Activated naive CD4-positive, alpha-beta T cell (primary cell): ENCODE measurements at places on chromosomes 12 and 14.

- DNase-seq, result no peak
Observed at GRCh38 chr12:120183211-120183631, 11.3 kb downstream of the GCN1 start.

DNA sequence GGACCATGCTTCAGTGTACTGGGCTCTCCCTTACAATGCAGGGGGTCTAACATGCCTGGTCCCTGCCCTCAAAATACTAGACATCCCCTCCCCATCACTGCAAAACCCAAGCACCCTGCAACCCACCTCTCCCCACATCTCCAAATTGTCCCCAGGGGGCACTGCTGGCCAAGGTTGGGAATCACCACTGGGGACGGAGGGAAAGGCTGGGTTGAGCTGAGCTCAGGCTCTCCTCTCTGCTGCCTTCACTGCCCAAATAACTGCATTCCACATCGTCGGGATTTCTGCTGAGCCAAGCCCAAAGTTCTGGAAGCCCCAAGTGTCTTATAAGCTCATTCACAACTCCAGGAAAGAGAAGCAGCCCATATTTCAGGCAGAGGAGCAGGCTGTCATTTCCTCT lies 69.6 kb downstream of the NT5DC3 start:
- DNase-seq, result no peak

DNA sequence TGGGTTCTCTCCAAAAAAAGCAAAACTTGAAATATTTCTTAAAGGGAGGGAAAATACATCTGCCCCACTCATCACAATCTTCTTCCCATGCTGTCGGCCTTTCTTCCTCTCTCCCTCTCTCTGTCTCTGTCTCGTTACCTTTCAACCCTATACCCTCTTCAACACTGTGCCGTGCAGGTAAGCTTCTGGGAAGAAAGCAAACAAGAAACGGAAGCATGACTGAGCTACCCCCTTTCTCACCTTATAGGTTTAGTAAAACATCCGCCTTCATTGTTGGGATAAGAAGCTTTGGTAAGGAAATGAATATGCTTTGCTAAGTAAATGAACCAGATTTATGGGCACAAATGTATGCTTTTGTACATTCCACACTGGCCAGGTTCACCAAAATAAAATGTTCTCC lies 63.0 kb downstream of the TMEM30B start:
- no peak for DNase-seq

GRCh38 chr14:36521598-36522345 lies 1.7 kb upstream of the NKX2-1 start:
- no peak for DNase-seq

- no peak for DNase-seq
Observed at GRCh38 chr12:128269181-128269591, 2.2 kb downstream of the TMEM132C start.

- no peak for DNase-seq
Observed at GRCh38 chr12:57126561-57126960, 1.7 kb upstream of the LRP1 start.

DNA sequence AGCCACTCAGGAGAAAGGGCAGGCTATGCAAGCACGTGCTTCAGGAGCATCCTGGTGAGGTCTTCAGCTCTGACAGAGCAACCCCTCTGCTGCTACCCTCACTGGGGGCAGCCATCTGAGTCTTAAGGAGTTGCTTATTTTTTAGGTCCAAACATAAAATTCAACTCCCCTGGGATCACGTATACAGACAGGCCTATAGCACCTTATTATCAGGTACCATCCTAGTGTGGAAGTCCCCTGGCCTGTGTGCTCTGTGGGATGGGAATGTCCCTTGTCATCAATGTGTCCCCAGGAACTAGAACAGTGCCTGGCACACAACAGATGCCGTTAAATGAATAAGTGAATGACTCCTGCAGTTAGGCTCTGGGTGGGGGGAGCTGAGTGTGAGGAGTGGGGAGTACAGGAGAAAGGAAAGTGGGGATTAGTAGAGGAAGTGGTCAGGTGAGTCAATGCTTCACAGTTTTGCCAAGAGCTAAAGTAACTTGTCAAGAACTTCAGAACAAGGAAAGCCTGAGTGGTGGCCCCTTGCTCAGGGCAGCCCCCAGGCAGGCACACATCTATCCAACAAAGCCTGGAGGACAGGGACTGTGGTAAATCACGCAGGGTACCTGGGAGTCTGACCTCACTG lies 33.5 kb downstream of the DAD1 start:
- DNase-seq, result no peak

- no peak for DNase-seq
Observed at GRCh38 chr14:21070610-21071224, 613 bp downstream of the ARHGEF40 start.

GRCh38 chr12:109713187-109714070 lies at the start of gene FAM222A:
TSS of gene FAM222A (plus strand) at chr12:109713825. CDS start at chr12:109744147, 30,322 bp downstream.
- peak; percentile 94 for DNase-seq

GRCh38 chr12:87196321-87196720 lies 832.9 kb downstream of the C12orf50 start:
- DNase-seq, result no peak

DNA sequence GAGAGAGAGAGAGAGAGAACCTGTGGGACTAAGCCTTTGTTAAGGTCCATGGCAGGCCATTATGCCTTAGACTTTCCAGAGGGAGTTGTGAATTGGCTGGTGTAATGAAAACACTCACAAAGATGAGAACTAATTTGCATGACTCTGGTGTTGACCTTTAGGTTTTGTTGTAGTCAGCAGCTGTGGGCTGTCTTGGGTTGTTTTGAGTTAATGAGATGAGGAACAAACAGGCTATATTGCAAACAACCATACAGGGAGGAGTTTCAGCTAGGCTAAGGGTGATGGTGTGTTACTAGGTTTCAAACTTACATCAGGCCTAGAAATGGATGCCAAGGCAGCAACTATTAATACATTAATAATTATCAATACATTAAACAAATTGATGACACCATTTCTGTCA lies 26.3 kb downstream of the ATXN7L3B start:
- DNase-seq, result no peak

DNA sequence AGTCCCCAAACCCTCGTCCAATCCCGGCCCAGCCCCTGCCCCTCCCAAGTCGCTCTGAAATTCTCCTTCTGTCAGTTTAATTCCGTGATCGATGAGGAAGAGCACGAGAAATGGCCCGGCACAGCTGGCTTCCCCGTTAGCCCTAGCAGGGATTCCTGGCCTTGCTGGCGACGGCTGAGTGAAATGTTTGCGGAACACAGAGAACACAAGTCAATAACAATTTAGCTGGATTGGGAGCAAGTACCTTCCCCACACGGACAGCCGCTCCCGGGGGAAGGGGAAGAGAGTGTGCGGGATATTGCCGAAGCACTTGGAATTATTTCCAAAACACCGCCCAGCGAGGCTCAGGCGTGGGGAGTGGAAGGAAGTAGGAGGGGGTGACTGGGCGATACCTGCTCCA lies 134.6 kb downstream of the RBM19 start:
- no peak for DNase-seq

DNA sequence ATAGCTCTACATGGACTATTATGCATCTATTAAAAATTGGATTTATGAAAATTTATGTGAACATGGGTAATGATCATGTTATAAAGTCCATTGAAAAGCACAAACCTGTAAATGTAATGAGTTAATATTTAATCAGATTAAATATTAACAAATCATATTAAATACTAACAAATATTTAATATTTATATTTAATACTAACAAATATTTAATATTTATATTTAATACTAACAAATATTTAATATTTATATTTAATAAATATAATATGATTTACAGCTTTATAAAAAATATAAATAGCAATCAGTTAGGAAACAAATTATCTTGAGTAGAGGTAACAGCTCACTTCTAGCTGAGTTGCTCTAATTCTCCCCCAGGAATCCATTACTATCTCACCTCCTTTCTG lies 758.0 kb upstream of the USP15 start:
- no peak for DNase-seq

- DNase-seq, result no peak
Observed at GRCh38 chr12:109609342-109609741, 35.7 kb downstream of the MVK start.

GRCh38 chr12:96015672-96016071 lies 19.5 kb upstream of the HAL start:
- DNase-seq, result no peak

- DNase-seq, result no peak
Observed at GRCh38 chr14:72845683-72846082, 48.2 kb downstream of the DPF3 start.

GRCh38 chr14:50312734-50313054 lies 570 bp downstream of the DMAC2L start:
- no peak for DNase-seq

GRCh38 chr12:124695861-124696260 lies 128.4 kb upstream of the NCOR2 start:
- DNase-seq, result no peak

DNA sequence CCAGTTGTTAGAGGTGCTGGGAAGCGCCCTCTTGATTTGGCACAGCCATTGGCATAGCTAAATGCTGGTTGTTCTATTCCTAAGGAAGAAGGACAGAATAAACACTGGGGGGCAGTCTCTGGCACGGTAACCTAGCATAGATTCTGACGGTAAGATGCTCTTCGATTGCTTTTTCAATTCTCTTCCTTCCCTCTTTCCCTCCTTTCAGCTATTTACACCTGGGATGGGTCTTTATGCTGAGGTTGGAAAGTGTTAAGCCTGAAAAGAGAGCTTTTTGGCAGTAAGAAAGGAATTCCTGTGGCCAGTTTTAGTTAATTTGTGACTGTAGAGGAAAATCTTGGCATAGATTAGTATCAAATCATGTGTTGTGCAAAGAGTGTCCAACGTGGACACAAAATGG lies 162.8 kb downstream of the SNAPC1 start:
- DNase-seq, result no peak

GRCh38 chr12:122500685-122501488 lies at the start of gene ZCCHC8:
TSS of gene ZCCHC8 (minus strand) at chr12:122500932. CDS start at chr12:122500840, 92 bp downstream.
- DNase-seq, result peak; percentile 92

GRCh38 chr14:91417120-91417982 lies at the start of gene CCDC88C:
TSS of gene CCDC88C (minus strand) at chr14:91417820. CDS start at chr14:91417690, 130 bp downstream.
- DNase-seq, result peak; percentile 73

DNA sequence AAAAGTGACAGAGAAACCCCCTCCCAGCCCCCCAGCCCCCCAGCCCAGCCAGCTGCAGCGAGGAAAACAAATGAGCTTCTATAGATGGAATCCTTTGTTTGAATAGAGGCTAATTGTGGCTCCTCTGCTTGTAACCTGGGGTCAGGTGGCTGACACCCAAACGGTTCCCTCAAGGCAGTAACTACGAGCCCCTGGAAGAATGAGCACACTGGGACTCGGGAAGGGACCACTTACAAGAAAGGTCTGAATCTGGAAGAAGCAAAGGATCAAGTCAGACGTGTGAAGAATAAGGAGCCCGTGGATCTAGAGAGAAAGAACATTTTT lies 108.7 kb upstream of the FUT8 start:
- DNase-seq, result no peak

DNA sequence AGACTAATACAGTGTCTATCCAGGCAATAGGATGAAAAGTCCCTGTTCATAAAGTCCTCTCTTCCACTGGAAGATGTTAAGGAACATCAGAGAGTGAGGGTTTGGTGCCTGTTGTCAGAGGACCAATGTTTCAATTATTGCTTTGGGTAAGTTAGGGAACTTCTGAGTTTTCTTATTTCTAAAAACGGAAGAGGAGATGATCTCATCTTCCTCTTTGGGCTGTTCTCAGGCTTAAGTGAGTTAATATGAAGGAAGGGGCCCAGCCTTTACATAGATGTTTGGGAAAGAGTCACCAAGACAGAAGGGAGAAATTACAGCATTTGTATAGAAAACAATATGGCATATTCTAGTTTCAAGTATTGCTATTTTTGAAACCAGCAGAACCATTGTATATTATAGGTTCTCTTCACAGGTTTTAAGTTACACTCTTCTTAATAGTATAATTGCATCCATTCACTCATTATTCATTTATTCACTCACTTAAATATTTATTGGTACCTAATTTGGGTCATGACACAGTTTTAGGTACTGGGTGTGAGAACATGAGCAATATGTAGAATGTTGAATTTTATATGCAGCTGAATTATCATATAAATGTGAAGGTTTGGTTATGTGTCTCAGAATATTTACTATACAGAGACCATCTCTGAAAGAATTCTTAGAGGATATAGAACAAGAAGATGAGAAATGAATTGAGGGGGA lies 68.5 kb upstream of the LRIG3 start:
- DNase-seq, result no peak

DNA sequence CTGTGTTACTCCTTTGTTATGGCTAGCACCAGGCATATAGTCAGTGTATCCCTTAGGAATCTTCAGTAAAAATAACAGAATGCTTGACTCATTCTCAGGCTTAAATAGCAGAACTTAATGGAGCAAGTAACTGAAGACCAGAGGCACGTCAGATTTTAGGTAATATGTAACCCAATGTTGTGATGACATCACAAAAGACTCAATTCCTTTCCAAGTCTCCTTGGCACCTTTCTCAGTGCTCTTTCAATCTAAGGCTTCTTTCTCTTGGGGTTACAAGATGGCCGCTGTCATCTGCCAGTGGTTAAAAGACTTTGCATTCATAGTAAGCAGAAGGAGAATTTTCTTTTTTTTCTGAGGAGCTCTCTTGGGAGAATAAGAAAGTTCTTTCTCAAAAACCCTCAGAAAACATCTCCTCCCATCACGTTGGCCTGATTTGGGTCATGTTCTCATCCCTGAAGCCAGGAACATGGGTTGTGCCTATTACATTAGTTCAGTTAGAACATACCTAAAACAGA lies 33.4 kb upstream of the DCN start:
- DNase-seq, result no peak
